Osteocyte (in vitro differentiated cells): ENCODE measurements at places on chromosomes 4 and X. TPM values are rescaled to one million over a fixed set of nuclear protein-coding genes. Genes with fewer than 3 reads are reported as not detected.

Gene ERAS
- total RNA-seq = not detected in 2 replicates

Gene TCEAL2
- total RNA-seq = not detected in 2 replicates

Gene AKAP14
- not detected in 2 replicates for total RNA-seq

Gene WDR17
- 0.44 and 0.67 TPM in 2 replicates for total RNA-seq

Gene TNIP2
- 32.7 and 34.0 TPM in 2 replicates for total RNA-seq
